Right forelimb (tissue), 1 donor: ENCODE measurements at places on chromosomes 7 and 10.

GRCh38 chr10:113234481-113234880 is 284.4 kb downstream of the TCF7L2 start:
- DNase-seq: no peak

DNA sequence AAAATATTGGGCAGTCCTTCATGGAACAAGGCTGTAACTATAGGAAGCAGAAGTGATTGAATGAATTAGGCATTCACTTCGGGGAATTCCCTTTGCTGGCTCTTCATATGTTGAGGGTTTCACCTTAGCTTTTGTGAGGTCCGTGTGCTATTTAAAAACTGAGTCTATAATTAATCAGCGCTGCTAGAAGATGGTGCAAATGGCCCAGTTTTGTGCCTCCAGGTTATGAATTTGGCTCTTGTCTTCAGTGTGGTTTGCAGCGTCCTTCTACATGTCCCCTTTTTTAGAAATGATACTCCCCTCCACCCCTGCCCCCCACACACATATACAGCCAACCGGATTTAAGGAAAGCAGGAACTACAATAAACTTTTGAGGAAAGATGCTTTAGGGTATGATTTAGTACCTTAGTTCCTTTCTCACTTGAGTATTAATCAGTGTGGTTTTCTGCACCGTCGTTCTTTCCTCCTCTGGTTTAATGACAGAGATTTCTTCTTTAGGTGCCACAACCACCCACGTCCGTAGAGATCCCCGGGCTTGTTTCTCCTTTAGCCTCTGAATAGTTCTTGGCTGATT is 110.6 kb upstream of the SAMD8 start:
- DNase-seq: no peak

- no peak for DNase-seq
Measured at GRCh38 chr7:8114175-8114574, 145.6 kb downstream of the GLCCI1 start.

GRCh38 chr7:44595934-44596635 is 10.3 kb upstream of the OGDH start:
- no peak for DNase-seq

- no peak for DNase-seq
Measured at GRCh38 chr7:74464931-74465886, 11.5 kb downstream of the GTF2IRD1 start.

DNA sequence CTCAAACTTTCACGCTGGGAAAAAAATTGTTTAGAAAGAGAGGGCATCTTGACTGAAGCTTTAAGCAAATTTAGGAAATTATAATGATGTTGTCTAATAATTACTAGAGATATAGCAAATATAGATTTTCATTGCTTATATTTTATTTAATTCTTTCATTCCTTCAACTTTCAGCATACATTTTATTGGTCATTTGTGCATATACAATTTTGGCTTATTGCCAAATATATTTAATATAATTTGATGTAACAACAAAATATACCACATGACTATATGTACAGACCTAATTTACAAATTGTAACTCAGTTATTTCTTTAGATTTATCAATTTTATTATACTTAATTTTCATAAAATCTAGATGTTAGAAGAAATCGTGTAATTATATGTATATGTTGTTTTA is 390.1 kb downstream of the ATRNL1 start:
- DNase-seq: no peak

- peak; percentile 19 for DNase-seq
Measured at GRCh38 chr7:152869677-152870051, 110.1 kb downstream of the ACTR3B start.

- DNase-seq: no peak
Measured at GRCh38 chr10:3045471-3046209, 21.7 kb upstream of the PFKP start.

GRCh38 chr7:75638594-75639070 is 100.1 kb downstream of the HIP1 start:
- DNase-seq: peak; percentile 78

DNA sequence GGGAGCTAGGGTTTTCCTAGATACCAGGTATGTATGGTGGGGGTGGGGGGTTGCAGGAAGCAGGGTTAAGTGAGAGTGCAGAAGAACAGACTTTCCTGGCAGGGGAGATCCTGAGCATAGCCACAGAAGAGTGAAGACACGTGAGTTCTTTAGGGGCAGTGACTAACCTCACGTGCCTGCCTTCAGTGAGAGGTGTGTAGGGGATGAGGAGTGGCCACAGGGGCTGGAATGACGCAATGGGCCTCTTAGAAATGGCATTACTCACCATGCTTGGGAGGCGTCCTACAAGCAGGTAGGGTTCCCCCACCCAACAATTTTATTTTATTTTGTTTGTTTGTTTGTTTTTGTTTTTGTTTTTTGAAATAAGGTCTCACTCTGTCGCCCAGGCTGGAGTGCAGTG is 698.6 kb upstream of the NRP1 start:
- DNase-seq: no peak

- peak; percentile 52 for DNase-seq
Measured at GRCh38 chr10:45514291-45515270, 140.6 kb downstream of the ALOX5 start.

GRCh38 chr7:155896531-155897263 is 84.4 kb upstream of the SHH start:
- no peak for DNase-seq

GRCh38 chr10:44933451-44934321 is 22.5 kb downstream of the TMEM72 start:
- no peak for DNase-seq

DNA sequence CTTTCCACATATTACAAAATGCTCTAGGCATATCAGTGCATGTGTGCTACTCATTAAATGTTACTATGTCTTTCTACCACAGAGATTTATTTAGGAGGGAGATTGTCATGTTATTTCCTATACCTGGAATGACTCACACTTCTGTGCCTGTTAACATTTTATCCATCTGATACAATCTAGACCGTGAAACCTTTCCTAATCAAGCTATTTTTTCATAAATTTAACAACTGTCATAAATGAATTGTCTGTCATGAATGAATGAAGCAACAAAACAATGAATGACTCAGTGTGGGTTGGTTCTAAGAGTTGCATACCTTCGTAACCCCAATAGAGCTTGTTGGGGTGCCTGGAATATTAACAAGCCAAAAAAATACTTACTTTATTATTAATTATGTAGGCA is 554.3 kb downstream of the GRM8 start:
- DNase-seq: no peak

DNA sequence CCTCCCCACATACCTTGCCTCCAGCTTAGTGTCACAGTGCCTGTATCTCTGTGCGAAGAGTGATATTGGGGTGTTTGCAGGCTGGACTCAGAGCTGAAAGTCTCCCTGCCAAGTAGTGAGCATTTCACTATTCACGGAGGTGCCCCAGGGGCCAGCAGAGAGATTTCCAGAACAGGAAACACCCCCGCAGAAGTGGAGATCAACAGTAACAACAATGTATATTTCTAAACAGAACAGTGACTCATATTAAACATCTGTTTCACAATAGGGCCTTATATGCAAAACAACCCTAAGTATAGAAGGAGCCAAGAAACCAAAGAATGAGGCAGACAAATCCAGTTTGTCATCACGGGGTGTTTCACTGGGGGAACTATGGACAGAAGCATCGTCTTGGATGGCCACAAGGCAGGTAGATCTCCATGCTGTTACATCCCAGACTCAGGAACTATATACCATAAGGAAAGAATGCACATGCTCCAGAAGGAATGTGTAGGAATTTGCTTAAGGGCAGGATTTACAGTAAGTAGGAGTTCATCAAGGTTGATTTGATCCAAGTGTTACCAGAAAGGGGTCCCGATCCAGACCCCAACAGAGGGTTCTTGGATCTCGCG is 29.3 kb upstream of the CCL24 start:
- DNase-seq: peak; percentile 60

GRCh38 chr7:156082048-156083040 is 270.1 kb upstream of the SHH start:
- DNase-seq: no peak

GRCh38 chr10:131430716-131431412 is 119.3 kb upstream of the TCERG1L start:
- DNase-seq: no peak

DNA sequence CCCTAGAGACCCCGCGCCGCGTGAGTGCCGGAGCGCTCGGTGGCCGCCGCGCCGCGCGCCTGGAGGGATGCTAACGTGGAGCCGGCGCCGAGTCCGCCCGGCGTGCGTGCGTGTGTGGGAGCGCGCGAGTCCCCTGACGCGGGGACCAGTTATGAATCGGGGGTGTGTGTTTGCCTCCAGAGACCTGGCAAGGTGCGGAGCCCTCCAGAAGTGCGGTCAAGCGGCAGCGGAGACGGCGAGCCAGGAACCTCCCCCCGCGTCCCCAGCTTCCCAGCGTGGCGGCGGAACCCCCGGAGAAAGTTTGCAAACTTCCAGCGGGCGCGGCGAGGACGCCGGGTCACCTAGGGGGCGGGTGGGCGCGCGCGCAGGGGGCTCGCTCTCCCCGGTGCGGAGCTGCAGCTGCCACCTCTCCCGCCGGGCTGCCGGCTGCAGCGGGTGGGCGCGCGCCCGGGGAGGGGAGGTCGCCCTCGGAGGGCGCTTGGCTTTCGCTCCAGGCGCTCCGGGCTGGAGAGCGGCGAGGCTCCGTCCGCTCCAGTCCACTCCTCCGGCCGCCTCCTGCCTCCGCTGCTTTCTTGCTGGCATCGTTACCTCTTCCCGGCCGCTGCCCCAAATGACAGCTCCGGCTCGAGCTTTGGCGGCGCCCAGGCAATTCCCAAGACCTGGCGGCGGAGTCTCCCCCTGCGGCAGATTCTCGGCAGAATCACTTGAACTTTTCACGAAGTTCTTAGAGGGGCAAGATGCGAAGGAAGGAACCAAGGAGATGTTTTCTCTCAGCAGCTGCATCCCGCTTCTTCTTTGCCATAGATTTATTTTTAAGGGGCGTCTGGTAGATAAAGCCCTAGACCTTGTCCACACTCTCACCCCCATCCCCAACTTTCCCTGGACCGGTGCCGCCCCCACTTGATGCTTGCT is 2.3 kb upstream of the CREB5 start:
- DNase-seq: peak; percentile 78

DNA sequence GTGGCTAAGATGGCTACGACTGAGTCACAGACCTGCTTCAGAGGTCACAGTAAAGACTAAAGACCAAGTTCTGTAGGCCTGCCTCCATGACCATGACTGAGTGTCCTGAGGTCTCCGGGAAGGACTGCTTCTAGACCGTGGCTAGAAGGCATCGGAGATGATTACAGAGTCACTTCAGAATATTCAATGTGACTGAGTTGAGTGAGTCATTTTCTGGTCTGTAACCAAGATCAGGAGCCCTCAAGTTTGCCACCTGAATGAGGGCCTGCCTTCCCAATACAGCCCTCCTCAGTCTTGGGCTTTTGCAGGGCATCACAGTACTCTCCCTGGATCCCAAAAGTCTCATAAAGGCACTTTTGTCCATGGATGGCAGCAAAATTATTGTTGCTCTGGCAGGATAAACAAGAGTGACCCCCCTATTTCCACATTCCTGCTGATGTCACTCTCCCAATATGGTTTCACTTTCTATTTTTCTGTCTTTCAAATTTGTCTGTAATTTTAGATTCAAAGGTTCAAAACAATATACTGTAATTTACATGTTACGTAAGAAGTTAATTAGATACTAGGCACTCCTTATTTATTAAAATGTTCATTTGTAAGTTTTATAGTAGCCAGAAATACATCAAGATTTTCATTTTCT is 47.7 kb upstream of the ZNF92 start:
- DNase-seq: no peak

DNA sequence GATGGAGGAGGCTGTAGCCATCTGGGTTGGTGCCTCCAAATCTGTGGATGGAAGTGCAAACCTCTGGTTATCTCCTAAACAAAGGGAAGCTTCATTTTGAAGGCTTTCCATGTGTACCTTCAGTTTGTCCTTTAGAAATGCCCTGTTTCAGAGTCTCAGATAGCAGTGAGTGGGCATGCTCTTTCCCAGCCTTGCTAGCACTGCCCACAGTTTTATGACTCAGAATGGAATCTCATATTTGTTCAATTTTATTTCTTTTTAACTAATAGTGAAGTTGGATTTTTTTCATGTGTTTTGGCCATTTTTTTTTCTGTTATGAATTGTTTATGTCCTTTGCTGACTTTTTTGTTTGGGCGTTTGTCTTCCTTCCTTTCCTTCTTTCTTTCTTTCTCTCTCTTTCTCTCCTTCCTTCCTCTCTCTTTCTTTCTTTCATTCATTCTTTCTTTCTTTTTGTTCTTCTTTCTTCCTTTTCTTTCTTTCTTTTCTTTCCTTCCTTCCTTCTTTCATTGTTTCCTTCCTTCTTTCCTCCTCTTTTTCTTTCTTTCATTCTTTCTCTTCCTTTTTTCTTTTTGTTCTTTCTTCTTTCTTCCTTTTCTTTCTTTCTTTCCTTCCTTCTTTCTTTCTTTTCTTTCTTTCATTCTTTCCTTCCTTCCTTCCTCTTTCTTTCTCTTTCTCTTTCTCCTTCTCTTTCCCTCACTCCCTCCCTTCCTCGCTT is 25.6 kb downstream of the PRF1 start:
- DNase-seq: no peak

- DNase-seq: no peak
Measured at GRCh38 chr7:145909991-145910513, 206.5 kb upstream of the CNTNAP2 start.

DNA sequence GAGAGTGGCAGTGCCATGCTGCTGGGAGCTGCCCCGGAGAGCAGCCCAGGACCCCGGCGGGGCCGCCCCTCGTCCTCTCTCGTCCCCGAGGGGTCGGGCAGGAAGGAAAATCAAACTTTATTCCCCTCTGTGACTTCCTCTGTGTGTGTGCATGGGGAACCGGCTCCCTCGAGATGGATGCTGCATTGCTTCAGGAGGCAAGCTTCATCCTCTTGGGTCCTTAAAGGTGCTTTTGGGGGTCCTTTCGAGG is 726 bp downstream of the MCU start:
- DNase-seq: peak; percentile 75

DNA sequence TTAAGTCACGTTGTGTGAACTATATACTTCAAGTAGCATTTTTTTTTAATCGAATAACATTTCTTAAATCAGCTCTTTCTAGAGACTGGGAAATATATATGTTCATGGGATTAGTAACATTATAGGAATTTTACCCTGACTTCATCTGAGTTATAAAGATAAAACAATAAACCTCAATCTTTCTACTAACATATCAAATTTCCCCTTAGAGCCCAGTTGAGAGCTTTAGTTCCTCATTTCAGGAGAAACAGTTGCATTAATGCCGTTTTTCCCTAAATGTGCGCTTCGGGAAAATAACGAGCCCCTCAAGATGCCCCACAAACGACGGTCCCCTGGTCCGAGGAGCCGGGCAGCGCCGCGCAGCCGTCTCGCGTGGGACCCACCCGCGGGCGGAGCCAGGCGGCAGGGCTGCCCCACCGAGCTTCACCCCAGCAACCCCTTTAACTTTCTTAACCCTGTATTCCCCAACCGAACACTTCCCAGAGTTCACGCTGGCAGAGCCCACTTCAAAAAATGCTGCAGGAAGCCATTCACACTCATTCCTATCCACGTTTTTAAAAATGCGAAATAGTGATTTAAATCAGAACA is 152.5 kb upstream of the YAE1 start:
- peak; percentile 45 for DNase-seq

DNA sequence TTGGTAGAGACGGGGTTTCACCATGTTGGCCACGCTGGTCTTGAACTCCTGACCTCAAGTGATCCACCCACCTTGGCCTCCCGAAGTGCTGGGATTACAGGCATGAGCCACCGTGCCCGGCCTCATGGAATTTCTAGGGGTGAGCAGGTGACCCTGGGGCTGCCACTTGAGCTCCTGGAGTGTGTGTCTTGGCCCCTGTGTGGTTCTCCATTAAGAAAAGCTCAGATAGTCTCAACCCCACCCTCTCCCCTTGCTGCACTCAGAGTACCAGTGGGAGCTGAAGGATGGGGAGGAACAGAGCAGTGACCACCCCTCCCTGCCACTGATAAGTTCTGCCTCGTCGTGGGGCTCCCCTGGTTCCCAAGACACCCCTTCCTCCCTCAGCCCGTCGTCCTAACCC is 45.3 kb downstream of the RCC1L start:
- DNase-seq: no peak

- DNase-seq: no peak
Measured at GRCh38 chr10:73859428-73859783, 14.9 kb downstream of the CAMK2G start.
